SJSA1 (cell line): ENCODE measurements at places on chromosomes 4 and X.

- no peak for DNase-seq
Observed at GRCh38 chrX:32873786-32874185, 337.6 kb downstream of the DMD start.

DNA sequence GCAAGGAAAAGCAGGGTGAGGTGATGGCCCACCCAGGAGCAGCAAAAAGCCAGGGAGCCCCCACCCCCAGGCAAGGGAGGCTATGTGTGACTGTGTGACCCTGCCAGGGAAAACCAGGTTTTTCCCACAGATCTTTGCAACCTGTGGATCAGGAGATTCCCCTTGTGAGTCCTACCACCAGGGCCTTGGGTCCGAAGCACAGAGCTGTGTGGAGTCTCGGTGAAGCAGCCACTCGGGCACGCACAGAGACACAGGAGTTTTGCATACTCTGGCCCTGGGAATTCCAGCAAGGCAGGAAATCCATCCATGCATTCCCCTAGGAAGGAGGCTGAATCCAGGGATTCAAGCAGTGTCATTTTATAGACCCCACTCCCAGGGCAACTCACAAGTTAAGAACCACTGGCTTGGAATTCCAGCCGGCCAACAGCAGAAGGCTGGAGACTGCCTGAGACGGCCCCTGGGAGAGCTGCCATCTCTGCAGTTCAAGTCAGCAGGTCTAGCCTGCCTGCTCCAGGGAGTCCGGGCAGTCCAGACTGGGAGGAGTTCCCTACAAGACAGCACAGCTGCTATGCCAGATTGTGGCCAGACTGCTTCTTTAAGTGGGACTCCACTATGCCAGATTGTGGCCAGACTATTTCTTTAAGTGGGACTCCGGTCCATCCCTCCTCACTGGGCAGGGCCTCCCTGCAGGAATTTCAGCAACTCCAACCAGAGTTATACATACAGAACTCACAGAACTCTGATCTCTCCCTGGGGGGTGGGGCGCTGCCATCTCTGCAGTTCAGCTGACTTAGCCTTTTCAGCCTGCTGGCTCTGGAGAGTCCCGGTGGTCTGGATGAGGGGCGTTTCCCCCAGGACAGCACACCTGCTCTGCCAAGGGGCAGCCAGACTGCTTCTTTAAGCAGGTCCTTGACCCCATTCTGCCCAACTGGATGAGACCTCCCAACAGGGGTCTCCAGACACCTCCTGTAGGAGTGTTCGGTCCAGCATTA is 85.1 kb upstream of the ADAD1 start:
- no peak for DNase-seq

GRCh38 chrX:49147936-49148335 is 14.6 kb upstream of the MAGIX start:
- DNase-seq, result no peak

DNA sequence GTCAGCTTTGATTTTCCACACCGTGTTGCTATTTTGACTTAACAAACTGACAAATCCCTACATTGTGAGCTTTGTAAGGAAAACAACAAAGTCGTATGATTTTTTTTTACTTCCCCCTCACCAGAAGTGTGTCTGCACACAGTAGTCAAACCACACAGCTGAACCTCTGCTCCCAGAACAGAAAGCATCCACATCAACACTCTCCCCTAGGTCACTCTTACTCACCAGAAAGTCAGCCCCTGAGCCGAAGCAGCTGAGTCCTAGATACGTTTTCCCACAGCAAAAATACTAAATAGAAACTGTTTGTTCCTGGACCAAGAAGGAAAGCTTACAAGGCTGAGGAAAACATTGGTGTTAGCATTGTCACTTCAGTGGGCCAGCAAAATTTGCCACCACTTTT is 305.7 kb downstream of the DHX15 start:
- DNase-seq, result no peak

GRCh38 chr4:120037411-120037810 is 29.2 kb downstream of the MAD2L1 start:
- no peak for DNase-seq

DNA sequence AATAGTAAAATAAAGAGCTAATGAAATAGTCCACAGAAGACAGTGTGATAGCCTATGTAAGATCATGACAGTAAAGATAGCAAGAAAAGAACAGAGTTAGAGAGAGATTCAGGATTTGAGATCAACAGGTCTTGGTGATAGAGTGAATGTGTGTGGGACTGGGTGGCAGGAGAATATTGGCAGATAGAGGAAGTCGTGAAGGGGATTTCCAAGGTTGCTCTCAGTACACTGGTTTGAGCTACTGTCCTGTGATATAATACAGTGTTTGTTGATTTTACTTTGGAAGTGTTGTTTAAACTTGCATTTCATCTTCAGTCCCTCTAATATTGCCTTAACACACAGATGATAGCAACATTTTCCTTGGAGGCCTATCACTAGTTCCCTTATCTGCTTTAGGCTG is 44.1 kb downstream of the DTHD1 start:
- no peak for DNase-seq

DNA sequence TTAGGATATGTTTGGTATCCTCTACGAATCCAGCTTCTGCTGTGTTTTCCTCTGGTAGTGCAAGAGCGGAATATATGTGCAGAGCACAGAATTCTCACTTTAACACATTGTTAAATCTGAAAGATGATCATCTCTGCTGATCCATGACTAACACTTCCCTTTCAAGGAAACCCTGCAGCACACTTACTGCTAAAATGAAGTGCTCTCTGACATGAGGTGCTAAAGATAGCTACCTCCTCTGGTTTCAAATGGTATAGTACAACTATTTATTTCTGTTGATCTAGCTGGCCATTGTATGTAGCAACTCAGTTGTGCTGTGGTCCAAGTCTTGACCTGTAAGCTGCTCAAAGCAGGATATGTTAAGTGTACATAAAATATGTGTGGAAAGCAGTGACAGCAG is 162.4 kb upstream of the FMR1 start:
- DNase-seq, result no peak

DNA sequence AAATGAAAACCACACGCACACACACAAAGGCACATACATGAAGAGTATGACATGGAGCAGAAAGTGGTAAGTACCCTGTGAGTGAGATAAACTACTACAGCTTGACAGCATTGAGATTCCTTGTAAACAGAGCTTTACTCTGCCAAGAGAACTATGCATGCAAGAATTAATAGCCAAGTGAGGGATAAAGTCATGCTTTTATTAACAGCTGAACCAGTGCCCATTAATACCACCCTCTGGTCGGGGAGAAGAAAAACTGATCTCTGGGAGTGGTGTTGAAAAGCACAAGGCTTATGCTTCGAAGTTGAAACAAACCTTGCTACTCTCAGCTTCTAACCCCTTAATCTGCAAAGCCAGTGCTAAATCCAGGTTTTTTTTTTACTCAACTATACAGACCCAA is 95.9 kb upstream of the C1QTNF7 start:
- no peak for DNase-seq

GRCh38 chr4:116453127-116453526 is 632.2 kb downstream of the TRAM1L1 start:
- DNase-seq, result no peak

DNA sequence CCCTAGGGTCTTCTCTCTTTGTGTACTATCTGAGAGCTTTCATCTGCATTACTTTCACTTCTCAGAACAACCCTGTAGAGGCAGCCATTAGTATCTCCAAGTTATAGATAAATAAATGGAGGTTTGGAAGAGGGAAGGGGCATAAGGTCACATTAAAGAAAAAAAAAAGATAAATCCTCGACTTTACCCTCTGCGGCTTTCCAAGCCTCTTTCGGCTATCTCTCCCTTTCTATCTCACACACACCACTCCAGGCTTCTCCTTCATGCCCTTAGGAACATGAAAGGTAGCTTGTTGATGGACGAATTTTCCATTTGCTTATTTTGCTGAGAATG is 660 bp upstream of the ARHGEF9 start:
- peak; percentile 1 for DNase-seq

GRCh38 chr4:152072001-152072485 is 311.2 kb upstream of the GATB start:
- no peak for DNase-seq

GRCh38 chrX:110036162-110037033 is 33.5 kb downstream of the TMEM164 start:
- no peak for DNase-seq

DNA sequence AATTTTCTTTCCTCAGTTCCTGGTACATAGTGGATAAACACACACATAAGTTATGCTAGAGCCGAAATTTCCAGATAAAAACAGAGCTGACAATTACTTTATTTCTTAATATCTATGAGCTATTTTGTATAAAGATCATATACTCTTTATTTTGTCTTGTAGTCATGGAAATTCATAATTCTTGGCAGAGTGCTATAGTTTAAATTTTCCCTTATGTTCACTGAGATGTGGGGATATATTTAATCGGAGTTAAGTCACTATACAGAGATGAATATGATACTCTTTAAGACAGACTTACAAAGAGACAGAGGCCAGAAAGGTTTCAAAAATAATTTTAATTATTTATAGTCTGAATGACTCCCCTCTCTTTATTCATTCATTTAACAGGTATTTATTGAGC is 89.7 kb downstream of the PPEF1 start:
- DNase-seq, result no peak

DNA sequence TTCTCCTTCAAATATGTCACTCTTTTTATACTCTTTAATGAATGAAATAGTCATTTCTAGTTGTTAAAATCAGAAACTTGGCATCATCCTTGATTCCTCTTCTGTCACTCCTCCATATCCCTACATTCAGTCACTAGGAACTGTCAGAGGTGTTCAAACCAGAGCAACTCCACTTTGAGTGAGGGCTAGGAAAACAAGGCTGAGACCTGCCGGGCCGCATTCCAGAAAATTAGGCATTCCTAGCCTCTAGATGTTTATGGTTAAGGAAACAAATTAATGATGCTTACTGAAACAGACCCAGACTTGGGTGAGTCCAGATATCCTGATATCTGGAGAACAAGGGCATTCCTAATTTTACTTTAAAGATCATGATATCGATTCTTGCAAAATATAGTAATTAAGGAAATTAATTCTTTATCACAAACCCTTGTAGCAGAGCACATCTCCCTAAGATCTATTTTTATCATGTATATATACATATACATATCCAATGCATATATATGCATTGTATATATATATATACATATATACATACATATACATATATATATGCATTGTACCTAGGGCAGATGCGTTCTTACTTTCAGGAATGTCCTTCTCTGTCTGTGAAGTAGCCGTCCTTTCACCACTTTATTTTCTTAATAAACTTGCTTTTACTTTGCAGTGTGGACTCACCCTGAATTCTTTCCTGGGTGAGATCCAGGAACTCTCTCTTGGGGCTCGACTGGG is 98.4 kb upstream of the GC start:
- no peak for DNase-seq

DNA sequence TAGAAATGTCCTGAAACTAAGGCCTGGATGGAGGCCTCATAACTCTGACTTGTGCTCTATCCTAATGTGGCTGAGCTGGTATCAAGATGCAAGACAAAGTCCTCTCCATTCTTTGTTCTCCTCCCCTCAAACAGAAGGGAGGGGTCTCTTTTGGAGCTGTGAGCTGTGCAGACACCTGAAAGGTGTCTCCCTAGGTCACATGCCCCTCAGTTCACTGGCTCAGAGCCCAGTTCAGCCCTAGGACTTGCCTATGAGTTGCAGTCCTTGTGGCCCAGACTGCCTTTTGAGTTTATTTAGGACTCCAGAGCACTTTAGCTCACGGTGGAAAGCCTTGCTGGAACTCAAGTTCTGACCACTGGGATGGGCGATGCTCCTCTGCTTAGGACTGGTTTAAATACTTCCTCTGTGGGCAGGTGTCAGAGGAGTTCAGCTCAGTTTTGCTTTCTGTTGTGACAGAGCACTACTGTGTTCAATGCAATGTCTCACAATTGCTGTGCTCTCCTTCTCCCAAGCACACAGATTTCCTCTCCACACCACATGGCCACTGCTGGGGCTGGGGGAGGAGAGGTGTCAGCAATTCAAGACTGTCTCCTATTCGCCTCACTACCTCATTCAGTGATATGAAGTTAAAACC is 84.8 kb upstream of the ZNF827 start:
- no peak for DNase-seq

DNA sequence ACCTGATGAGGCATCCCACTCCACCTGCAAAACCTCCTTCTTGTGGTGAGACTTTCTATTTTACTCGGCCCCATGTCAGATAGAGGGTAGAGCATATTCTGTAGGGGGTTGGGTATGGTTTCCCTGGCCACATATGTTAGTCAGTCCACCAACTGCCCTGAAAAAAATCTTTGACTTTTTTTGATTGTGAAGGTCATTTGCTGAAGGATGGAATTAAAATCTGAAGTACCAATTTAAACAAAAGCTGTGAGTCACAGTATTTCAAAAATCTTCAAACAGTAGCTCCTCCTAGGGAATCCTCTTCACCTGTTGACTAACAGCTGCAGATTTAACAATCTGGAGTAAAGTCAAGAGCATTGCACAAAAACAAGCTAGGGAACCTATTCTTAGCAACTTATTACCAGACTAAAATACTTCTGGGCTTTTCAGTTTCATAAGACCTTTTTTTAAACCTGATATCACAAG is 8.0 kb upstream of the CCDC110 start:
- DNase-seq, result no peak

DNA sequence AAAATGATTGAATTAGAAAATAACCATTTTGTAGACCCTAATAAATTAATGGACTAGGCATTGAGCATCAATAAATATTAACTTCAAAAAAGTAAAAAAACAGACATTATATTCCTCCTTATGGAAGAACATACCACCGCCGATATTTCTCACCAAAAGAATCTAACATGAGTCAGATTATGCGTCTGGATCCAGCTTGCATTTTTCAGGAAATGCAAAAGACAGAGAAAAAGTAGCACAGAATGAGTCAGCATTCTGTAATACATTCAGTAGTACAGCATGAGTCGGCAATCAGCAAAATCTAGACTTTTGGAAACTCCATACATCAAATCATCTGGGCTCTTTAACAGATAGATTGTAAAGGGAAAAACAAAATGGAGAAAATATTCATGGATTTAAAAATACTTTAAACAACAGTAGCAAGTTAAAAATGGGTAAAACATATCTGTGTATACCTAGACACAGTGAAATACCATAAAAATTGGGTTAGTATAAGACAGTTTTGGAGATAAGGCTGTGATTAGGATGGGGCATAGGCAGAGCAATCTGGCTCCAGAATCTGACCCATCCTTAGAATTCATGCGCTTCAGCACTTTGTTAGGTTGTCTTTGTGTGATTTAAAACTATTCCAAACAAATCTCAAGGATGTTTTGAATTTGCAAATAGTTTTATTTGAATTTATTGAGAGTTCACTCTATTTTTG is 633.0 kb upstream of the FAM241A start:
- DNase-seq, result peak; percentile 41

- no peak for DNase-seq
Observed at GRCh38 chrX:20224814-20225487, 41.8 kb downstream of the RPS6KA3 start.

DNA sequence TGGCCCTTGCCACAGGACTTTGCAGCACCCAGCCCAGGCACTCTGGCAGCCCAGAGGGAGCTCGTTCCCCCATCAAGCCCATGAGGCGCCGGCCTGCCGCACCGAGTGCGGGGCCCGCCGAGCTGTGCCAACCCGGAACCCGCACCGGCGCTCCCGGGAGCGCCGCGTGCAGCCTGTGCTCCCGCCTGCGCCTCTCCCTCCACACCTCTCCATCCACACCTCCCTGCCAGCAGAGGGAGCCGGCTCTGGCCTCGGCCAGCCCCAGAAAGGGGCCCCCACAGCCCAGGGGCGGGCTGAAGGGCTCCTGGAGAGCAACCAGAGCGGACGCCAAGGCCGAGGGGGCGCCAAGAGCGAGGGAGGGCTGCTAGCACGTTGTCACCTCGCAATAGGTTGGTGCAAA is 268.8 kb downstream of the MID1IP1 start:
- no peak for DNase-seq

- no peak for DNase-seq
Observed at GRCh38 chr4:151417766-151418376, 8.9 kb downstream of the FHIP1A start.
